ENCODE measurements at places on chromosomes 5 and 9. TPM values are rescaled to one million over a fixed set of nuclear protein-coding genes. Genes with fewer than 3 reads are reported as not detected.

Gene CCNI2
- 10.1 TPM for polyA plus RNA-seq

DNA sequence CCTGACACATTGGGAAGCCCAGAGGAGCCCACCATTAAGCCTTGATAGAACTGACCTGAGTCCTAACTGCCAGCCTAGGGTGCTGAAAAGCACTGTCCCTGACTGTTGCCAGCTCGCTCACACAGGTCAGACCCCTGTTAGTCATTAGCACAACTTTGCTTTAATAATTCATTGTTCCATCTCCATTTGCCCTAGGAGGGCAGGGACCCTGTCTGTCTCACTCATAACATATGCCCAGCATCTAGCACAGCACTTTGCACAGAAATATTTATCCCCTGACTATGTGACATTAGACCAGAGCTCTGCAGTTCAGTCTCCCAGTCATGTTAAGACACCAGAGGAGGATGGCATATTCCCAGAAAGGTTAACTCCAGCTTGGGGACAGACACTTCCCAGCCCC lies 61.8 kb upstream of the STXBP1 start:
- DNase-seq, result no peak

- DNase-seq, result no peak
Observed at GRCh38 chr5:105695941-105696340, 1974.8 kb downstream of the EFNA5 start.

Gene SCGB3A2
- polyA plus RNA-seq, result not detected

GRCh38 chr9:104800068-104800785 lies 36.3 kb downstream of the NIPSNAP3B start:
- DNase-seq, result no peak

GRCh38 chr5:110106750-110107149 lies 417.0 kb downstream of the MAN2A1 start:
- no peak for DNase-seq

GRCh38 chr5:122056913-122057312 lies 21.1 kb downstream of the LOX start:
- DNase-seq, result no peak

- DNase-seq, result no peak
Observed at GRCh38 chr9:137302449-137303150, 529 bp upstream of the NRARP start.

GRCh38 chr9:71620746-71621145 lies 147.6 kb downstream of the CEMIP2 start:
- no peak for DNase-seq

- DNase-seq, result no peak
Observed at GRCh38 chr5:149280802-149281201, 9.1 kb downstream of the AFAP1L1 start.

DNA sequence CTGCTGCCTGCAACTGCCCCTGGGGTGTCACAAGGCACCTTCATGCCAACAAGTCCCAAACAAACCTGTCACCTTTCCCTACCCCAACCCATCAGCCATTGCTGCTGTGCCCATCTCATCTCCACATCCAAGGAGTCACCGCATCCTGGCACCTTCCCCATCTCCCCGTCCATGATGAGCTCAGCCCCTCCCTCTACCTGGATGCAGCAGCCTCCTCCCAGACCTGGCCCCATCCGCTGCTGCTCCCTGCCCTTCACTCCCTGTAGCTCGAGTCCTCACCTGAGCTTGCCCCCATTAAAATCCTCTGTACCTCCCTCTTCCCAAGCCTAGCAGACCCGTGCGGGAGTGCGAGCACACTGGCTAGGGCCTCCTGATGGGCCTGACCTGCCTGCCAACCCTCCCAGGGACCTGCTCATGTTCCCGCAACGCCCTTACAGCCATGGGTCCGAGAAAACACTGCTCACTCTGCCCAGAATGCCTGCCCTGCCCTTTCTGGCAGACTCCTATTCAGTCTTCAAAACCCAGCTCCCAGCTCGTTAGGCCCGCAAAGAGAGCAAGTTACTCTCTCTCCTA lies 110.6 kb downstream of the ADAMTS2 start:
- DNase-seq, result no peak

Gene NKD2
- polyA plus RNA-seq, result 15.2 TPM

Gene RANBP3L
- 0.60 TPM for polyA plus RNA-seq

- DNase-seq, result no peak
Observed at GRCh38 chr9:90860826-90861225, 59.2 kb downstream of the SYK start.

Gene ADRB2
- 0.57 TPM for polyA plus RNA-seq

Data from large intestine (tissue), 12 donors.